ENCODE measurements at places on chromosomes 13 and 19.

- DNase-seq, result peak; percentile 71
These were observed 24.1 kb upstream of the UBAC2 start for GRCh38 chr13:99176309-99177276.

GRCh38 chr13:29486551-29486950, 108.9 kb downstream of the SLC7A1 start:
- no peak for DNase-seq

GRCh38 chr13:98201984-98202383, 24.9 kb upstream of the RNF113B start:
- no peak for DNase-seq

GRCh38 chr13:73556128-73556527, 497.3 kb downstream of the KLF5 start:
- DNase-seq, result no peak

DNA sequence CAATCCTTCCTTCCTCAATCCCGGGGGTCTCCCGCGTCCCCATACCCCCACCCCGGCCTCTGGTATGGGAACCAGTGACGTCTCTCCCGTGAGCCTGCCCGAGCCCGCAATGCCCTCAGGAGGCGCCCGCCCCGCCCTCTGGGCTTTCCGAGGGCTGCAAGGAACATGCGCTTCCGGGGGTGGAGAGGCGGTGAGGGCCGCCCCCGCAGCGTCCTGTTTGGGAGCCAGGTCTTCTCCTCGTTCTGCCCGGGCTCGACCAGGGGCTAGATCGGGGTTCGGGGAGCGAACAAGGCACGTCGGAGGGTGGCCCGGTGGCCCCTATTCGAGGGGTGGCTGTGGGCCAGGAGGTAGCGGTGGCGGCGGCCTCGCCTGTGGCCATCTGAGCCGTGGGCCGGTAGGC, 6.6 kb upstream of the TEX101 start:
- no peak for DNase-seq

- DNase-seq, result no peak
These were observed 68.3 kb downstream of the SPRYD7 start for GRCh38 chr13:49867834-49868233.

GRCh38 chr19:31450696-31451095, 101.5 kb upstream of the TSHZ3 start:
- no peak for DNase-seq

DNA sequence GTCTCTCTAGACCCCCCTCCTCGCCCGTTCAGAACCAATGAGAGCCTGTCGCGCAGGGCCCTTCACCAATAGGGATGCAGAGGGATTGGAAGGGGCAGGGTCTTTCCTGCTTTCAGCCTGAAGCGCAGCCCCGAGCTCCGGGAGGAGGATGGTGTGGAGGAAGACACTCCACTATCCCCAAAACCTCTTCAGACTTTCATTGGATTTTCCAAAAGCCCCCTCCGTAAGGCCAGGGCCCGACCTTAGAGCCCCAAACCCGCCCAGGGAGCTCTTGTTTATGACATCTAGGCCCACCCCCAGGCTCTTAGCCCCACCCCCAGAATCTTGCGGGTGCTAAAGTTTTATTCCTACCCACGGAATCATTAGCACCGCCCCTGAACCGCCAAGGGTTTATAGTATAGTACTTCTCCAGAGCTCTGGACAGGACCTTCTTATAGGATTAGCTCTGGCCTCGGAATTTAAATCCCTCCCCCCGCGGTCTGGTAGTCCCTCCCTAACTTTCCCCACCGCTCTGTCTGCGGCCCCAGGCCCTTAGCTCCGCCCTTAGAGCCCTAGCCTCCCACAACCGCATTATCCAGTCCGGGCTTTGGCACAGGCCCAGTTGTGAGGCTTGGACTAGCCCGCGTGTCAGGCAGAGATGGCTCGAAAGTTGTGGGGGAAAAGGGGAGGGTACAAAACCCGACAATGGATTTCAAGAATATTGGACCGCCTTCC, 6.6 kb upstream of the EML2 start:
- DNase-seq, result peak; percentile 80

DNA sequence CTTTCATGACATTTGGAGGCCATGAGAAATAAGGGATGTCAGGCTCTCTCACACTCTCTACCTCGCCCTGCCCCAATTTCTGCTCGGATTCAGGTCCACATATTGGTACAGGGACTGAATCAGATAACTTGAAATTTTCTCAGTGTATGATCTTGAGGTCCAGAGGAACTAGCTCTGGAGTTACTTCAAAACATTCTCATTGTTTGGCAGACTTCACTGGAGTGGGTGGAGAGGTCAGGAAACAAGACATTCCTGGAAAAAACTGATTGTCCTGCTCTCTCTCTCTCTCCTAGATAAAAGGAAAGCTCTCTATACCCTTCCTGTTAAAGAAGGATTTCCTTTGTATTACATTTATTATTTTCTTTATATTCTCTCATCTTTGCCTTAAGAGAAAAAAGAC, 428.1 kb upstream of the DACH1 start:
- DNase-seq, result no peak

DNA sequence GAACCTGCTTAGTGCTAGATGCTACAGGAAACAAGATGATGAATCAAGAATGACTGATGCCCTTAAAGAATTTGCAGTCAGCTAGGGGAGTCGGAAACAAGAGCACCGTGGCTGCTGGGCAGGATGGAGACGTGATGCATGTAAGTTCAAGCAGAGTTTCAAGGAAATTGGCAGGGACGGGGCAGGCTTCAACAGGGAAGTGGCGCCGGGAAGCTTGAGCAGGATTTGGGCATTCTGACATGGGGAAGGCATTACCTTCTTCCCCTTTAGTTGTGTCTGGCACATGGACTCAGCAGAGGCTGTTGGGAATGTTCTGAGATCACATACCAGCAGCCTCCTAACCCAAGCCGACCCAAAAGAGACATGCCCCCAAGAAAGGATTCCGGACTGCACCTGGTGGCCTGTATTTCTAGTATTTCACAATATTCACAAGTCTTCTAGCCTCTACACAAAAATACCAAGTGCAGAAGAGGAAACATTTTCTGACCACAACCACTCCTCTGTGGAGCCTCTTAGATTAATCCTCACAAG, 138.2 kb downstream of the CRYL1 start:
- no peak for DNase-seq

- DNase-seq, result no peak
These were observed 221.8 kb downstream of the OXGR1 start for GRCh38 chr13:96772426-96772825.

DNA sequence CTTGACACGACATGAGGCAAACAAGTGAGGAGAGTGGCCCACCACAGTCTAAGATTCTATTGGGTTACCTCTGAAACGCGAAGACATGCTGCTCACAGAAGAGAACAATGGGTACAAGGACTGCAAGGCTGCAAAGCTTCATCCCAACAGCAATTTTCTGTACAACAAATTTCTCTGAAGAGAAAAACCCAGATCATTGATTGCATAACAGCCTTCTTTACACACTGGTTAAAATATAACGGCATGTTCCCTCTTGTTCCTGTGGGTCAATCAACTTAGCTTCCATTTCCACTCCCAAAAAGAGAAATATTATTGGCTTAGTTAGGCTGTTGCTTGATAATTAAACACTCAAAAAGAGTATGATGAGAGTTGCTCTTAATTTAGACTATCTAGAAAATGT, at the start of gene CPB2:
Gene CPB2 (minus strand): TSS at position 166 of the 400 bp plus-strand sequence. CDS start 24 bp downstream, at position 142.
- no peak for DNase-seq

DNA sequence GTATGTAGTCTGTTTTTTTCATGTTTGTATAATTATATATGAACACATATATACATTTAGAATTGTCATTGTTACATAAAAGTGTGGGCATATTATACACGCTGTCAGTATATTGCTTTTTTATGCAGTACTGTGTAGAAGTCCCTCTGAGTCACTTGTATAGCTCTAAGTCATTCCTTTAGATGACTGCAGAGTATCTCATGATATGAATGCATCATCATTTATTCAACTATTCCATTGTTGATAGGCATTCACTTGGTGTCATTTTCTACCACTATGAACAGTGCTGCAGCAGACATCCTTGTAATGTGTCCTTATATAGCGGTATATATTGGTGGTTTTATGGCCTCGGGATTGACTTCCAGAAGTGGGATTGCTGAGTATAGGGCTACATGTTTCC, 15.3 kb downstream of the RFXAP start:
- DNase-seq, result no peak

GRCh38 chr13:31477961-31478360, 261.4 kb upstream of the RXFP2 start:
- no peak for DNase-seq

All from stimulated activated CD4-positive, alpha-beta T cell treated with anti-CD3 and anti-CD28 coated beads, Interleukin-4, amount 100 ng/mL, for 1 hour (primary cell).